HuH-7 (cell line): ENCODE measurements at places on chromosomes 1 and 21.
A peak's percentile ranks its signal among the peaks of the same experiment; 100 is the strongest.

DNA sequence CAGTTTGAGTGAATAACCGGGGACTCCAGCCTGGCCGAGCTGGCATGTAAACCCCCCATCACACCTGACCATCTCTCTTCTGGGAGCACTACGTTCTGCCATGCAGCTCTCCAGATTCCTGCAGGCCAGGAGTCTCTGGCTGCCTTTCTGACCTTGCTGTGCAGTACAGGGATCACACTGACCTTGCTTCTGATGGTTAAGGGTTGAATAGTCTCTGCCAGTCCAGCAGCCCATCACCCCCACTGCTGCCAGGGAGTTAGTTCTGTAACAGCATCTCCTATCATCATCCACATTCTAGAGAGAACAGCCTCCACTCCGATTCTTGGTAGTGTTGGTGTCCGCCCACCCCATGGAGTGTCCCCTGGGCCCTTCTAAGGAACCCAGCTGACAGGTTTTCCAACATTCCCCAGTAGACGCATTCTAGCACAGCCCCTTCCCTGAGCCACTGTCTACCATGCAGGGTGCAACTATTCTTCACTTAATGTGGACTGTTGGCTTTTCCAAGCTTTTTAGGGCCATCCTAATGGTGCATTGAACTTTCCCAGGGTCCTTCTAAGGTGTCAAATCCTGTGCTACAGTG is 109.8 kb downstream of the RIPK4 start:
- no peak for DNase-seq

GRCh38 chr1:227487606-227488005 is 75.8 kb upstream of the ZNF678 start:
- DNase-seq: no peak

- DNase-seq: no peak
Measured at GRCh38 chr1:8831340-8831739, 13.9 kb upstream of the RERE start.

DNA sequence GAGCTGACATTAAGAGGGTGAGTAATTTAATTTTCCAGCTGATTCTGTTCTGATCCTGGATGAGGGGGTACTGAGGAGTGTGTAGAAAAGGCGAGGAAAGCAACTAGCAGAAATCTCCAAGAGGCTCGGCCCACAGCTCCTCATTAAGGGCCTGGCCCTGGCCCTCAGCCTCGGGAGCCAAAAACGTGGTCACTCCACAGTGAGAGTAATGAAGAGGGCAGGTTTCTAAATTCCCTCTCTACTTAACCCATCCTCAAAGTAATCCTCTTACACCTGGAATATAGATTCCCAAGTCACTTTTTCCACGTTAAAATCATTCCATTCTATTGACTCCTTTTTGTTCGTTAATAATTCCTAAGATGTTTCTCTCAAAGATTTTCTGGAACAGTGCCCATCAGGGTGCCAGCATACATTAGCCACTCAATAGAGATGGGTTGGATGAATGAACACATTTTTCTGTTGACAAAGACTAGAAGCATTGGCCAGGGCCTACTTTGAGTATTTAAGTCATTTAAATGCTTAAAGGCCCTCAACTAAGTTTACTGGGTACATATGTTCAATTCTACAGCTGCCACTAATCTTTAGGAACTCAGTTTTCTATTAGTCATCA is 1.1 kb upstream of the COL11A1 start:
- DNase-seq: no peak

GRCh38 chr21:17269760-17270159 is 243.1 kb upstream of the CXADR start:
- no peak for DNase-seq

DNA sequence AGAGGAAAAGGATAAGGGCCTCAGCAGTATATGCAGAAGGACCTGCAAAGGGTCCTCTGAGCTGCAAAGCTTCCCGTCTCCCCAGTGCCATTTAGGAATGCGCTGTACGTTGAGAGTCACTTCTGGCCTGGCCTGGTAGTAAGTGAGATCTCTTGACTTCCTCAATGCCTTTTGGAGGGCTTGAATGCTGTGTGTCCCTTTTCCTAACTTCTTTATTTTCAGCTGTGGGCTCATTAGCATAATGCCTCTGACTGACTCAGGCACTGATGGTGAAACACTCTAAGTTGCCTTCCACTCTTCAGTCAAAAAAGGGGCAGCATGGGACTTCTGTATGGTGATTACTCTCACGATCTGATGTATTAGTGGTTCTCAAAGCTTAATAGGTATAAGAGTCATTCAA is 49.9 kb downstream of the XCL1 start:
- DNase-seq: no peak

DNA sequence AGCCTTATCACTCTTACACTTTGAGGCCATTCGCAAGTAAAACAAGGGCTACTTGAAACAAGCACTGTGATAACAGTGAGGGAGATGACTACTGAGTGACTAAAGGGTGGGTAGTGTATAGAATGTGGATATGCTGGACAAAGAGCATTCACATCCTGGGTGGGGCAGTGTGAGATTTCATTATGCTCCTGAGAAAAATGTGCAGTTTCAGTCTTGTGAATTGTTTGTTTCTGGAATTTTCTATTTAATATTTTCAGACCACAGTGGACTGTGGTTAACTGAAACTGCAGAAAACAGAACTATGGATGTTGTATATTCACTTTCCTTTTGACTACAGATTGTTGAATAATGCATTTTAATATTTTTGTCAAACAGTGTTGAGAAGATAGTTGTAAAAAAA is 25.1 kb upstream of the B3GALT2 start:
- no peak for DNase-seq

DNA sequence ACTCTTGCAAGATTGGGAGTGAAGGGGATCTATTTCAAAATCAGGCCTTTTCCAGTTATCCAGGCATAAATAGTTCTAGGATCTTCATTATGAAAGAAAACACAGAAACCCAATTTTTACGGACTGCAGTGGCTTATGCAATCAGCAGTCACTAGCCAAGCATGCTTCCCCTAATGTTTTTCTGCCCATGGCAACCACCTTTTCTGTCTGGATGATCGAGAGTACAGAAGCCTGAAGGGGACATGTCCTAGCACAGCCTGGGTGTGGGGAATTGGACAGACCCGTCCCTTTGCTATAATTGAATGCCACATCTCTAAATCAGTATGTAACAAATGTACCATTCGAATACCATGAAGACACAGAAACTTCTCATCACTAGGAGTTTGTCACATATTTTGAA is 29.8 kb upstream of the NCAM2 start:
- DNase-seq: no peak

- DNase-seq: no peak
Measured at GRCh38 chr1:47213230-47213963, 18.6 kb downstream of the TAL1 start.

DNA sequence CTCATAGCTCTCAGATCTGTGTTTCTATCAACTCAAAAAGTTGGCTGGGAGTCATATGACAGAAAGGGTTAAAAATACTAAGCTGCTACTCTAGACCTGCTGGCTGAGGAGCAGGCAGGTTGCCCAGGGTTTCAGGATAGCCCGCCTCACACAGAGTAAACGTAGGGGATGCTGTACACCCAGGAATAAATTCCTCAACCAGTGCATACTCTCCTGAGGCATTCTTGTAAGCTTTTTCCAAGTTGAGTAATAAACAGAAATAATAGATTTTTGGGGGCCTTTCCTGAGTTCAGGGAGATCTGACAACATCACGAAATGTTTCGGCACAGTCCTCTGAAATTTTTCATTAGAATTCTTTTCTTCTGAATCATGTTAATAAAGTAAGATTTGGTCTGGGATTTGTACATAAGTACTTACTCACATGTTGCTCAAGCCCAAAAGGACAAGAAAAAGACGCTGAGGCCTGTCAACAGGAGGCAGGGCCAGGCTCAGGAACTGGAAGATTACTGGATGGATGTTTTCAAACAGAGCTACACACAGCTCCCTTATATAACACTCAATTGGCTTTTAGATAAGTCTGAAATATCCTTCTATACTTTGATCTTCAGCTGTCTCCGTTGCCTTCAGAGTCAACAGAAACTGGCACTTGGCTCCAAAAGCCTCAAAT is 41.0 kb downstream of the TGFBR3 start:
- no peak for DNase-seq

GRCh38 chr1:19676438-19676922 is 11.8 kb downstream of the HTR6 start:
- peak; percentile 82 for DNase-seq

- DNase-seq: no peak
Measured at GRCh38 chr1:173861731-173862145, 6.1 kb downstream of the GAS5 start.

DNA sequence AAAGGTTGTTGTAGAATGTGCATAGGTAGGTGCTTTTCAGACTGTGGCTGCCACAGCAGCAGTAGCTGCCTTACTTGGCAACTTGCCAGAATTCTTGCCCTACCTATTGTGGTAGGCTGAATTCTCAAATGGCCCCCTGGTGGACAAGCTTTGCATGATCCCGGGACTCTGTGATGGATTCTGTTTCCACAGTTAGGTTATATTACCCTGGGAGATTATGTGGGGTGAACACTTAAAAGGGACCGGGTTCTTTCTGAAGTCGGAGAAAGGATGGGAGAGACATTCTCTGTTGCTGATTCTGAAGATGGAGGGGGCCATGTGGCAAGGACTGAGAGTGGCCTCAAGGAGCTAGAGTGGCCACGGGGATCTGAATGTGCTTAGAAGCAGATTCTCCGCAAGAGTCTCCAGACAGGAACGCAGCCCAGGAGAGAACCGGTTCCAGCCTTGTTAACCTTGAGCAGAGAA is 32.1 kb upstream of the KCNE1 start:
- peak; percentile 74 for DNase-seq

DNA sequence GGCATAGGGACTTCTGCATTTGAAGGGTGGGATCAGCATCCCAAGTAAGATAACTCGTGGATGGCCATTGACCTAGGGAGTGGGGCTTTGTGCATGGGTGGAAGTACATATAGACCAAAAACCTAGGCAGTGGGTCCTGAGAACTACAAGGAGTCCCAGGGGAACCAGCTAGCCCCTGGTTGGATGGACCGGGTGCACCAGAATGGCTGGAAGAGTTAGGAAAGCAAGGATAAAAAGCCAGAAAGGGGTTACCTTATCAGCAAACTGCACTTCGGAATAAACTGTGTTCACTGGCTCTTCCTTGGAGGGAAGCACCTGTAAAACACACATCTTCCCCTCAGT is 26.6 kb upstream of the SLAMF6 start:
- no peak for DNase-seq

DNA sequence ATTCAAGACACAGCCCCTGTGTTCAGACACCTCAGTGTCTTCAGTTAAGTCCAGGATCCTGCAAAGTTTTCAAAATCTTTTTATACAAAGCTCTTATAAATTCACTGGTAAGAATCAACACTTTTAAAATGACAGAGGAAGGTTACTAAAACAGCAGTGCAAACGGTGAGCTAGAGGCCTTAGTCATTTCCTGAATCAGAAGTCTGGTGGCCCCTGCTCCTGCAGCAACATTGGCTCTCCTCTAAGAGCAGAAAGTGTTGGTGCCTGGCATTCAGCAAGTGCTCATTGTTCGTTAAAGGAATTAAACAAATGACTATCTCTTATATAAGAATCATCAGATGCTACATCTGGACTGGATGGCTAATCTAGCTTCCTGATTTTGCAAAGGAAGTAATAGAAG is 282.9 kb downstream of the PTGER3 start:
- no peak for DNase-seq

DNA sequence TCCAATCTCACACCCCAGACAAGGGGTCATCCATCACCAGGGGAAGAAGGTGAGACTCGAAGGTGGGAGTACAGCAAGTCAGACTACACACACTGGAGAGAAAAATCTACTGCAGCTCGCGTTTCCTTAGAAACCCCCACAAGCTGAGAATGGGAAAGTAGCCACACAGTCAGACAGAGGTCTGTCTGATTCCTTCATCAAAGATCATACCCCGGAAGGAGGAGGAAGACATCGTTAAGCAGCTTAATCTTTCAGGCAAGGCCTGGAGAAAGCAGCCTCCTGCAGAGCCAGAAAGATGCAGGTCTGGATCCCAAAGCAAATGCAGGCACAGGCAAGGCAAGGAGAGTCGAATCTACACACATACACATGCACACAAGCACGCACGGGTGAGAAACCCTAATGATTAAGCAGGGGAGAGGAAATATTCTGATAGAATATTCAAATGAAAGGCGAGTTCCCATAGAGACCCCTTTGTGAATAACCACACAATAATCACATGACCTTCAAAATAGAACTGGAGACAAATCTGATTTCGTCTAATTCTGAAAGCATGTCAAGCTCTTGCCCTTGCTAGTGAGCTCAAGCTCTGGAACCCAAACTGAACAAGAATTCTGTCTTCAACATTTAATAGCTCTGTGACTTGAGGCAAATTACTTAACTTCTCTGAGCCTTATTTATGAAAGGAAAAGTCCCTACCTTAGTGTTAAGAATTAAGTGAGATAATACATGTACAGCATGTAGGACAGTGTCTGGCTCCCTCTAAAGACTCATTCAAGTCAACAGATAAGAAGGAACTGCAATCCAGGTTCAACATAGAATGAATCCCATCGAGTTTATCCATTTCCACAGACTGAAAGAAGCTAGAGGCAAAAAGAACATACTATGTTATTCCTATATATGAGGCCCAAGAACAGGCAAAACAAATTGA is 387.8 kb downstream of the OMA1 start:
- DNase-seq: no peak

DNA sequence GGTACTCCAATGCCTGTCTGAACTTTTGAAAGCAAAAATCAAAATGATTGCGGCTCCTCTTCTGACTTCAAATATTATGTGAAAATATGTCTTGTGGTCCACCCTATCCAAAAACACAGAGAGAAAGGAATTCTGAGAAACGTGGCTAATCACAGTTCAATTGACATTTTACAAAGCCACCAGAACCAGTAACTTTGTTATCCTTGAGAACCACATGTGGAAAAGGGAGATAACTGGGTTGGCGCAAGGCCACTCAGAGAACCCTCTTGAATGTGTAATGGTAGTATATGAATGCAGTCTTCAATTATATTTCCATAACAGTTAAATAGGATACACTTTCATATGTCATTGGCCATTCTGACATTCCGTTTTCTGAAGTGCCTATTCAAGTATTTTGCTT is 1030.0 kb upstream of the TMPRSS15 start:
- no peak for DNase-seq

- DNase-seq: no peak
Measured at GRCh38 chr1:17909634-17910033, 154.5 kb downstream of the ACTL8 start.

DNA sequence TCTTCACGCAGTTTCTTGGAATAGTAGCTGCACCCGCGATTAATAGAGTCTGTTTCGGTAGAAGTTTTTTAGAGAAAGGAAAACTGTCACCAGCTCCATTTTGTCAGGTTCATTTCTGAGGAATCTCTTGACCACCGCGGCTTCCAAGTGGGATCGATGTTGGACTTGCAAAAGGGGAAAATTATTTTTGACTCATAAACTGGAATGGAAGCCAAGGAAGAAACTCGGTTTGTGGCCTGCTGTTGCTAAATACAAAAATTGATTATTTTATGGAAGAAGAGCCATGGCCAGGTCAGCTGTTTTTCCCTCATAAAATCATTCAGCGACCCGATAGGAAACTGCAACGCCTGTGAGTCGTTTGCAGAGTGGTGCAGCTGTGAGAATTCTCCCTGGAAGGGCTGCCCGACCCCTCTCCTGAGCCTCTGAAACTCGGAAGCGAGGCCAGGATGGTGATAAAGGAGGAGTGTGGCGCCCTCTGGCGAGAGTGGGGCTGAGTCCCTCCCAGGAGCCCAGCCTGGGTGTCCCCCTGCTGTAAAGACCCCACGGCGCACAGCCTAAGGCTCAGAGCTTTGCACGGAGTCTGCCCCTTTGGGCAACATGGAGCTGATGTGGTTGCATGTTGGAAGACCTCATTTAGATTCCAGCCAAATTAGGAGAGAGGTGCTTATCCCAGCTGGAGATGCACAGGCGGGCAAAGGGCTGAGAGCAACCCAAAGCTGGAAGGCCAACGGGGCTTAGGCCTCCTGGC is 83.6 kb upstream of the SLC25A33 start:
- peak; percentile 82 for DNase-seq

- DNase-seq: no peak
Measured at GRCh38 chr21:44858791-44859190, 14.7 kb downstream of the PTTG1IP start.
